Activated T-cell treated with anti-CD3 and anti-CD28 coated beads, Interleukin-2, amount 50 U/mL, for 4 hours (primary cell): ENCODE measurements at places on chromosomes 2 and 18.

GRCh38 chr2:217683106-217683870, 319.5 kb downstream of the TNS1 start:
- DNase-seq = no peak

DNA sequence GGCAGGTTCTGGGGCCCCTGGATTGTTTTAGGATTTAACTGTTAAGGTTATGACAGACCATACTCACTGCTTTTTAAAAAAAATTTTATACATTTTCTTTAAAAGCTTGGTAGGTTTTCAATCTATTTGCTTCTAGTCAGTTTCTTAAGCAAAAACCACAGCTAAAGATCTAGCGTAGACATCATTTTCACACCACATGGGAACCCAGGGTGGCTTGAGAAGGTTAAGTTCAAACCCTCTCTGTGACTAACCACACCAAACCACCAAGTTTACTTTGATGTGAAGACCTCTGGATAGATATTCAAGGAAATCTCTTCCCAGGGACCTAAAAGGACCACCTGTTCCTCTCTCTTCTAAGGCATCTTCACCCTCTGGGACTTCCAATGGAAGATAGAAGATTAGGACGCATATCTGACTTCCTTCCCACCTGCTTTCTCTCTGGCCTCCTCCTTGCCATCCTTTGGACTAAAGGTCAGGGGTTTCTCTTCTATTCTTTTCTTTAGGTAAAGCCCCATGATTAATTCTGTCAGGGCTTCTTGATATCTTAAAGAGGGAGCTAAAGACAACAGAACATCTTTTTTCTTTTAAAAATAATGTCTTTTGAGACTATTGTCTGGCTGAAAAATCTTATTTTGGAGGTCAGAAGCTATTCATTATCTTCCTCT, 32.3 kb downstream of the FOSL2 start:
- DNase-seq = no peak

GRCh38 chr2:211837706-211838105, 700.9 kb downstream of the ERBB4 start:
- no peak for DNase-seq

DNA sequence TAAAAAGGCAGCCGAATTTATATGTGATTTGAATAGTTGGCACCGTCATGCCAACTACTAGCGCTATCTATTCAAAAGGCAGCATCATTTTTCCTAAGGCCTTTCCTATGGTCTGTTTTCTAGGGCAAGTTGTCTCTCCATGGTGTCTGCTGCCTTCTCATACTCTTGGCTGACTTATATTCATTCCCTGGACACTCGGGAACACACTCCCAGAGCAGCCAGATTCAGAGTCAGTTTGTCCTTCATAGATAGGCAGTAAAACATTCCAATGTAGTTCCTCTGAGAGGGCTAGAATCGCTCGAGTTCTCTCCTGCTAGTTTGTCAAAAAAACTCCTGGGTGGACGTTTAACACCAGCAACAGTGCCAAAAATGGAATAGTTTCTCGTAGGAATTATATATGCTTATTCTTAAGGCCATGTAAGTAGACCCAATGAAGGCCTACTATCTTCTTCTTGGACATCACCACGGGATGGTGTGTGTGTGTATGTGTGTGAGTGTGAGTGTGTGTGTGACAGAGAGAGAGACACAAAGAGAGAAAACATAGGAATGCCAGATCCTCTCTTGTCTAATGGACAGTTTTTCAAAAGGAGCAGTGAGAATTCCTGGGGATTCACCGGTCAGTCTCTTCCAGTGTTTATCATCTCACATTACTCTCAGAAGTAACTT, 129.3 kb upstream of the CTAGE1 start:
- no peak for DNase-seq

GRCh38 chr2:120279708-120280107, 27.1 kb downstream of the RALB start:
- DNase-seq = no peak

DNA sequence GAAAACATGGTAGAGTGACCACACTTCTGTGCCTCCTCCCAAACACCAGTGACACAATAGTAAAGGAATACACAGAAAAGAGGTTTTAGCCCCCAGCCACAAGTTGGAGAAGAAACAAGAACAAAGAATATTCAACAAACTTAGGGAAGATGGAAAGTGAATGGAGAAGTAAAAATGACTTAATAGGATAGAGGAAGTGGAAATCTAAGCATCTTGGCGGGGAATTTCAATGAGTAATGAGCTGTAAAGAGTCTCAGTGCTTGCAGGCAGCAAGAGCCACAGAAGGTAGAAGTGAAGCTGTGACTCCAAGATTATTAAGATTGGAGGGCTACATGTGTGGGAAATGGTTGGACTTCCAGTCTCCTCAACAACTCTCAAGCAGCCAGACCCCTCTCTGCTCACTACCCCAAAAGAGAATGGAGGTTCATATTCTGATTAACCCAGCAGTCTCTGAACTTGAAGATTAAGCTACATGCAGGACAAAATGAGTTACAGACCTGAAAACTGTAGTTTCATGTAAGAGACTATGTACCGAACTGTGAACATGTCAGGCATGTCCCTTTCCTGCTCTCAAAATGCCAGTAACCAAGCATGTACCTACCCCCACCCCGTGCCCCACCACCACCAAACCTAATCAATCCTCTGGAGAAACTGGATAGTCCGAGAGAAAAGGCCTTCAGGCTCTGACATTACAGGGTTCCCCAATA, 16.9 kb upstream of the HNRNPLL start:
- no peak for DNase-seq

DNA sequence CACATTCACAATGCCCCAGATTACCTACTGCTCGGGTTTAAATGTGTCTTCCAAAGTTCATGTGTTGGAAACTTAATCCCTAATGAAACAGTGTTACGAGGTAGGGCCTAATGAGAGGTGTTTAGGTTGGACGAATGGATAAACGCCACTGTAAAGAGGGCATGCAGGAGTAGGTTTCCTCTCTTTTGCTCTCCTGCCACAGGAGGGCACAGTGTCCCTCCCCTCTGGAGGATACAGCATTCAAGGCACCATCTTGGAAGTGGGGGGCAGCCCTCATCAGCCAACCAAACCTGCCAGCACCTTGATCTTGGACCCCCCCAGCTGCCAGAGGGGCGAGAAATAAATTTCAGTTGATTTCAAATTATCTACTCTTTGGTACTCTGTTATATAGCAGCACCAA, 103.5 kb downstream of the TSHZ1 start:
- no peak for DNase-seq

DNA sequence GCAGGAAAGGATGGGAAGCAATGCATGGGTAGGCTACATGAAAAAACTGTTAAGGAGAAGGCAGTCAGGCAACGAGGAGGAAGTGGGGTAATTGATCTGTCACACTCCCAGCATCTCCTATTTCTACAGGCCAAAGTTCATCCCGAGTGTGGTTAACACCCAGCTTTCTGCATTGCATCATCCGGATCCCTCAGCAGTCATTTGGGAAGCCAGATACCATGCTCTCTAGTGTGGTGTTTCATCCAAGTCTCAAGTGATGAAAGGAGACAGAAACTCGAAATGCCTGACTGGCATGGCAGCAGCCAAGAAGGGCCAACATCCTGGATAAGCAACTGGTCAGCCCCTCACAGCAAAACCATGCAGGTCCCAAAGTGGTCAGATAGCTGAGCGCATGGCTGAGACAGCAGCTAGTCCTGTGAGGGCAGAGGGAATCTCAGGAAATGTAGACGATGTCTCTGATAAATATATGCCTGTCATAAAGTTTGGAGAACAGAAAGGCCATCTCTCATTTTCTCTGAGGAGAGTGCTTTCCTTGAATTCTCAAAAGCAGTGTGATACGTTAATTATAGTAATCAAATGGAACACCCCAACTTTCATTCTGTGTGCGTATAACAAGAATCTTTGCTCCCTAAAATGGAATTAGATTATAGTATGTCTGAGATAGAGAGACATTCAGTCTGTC, 24.8 kb upstream of the HNRNPA3 start:
- DNase-seq = no peak

GRCh38 chr2:153416071-153416470, 62.5 kb downstream of the RPRM start:
- no peak for DNase-seq

DNA sequence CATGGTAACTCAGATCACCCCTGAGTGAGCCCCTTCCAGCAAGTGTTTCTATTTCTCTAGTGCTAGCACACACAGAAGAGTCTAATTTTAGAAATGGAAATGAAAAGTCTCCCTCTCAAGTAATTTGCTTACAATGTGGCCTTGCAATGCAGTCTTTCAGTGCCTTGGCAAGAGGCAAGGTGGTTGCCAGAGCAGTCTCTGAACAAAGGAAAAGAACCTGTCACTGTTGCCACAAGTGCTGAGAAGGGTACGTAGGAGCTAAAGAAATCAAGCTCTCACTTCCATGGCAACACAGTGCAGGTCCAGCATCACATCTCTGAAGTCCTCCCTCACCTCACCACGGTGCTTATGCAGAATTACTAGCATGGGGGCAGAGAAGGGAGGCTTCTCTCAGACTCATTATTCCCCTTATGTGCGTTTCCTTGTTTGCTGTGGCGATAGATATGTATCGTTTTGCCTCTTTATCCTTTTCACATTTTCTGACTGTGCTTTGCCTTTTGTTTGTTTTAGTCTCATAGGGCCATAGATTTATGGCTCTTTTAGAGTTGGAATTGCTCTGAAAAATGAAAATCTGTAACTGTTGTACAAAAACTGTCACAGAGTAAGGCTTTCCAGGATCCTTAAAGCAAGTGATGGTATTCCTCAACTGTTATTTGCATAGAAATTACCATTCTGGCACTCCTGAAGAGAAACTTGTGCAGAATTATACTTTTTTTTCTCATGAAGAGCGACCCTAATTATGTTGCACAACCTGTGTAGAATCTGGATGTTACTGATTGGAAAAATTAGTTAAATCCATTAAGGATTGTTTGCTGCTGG, 164.8 kb downstream of the CCDC85A start:
- no peak for DNase-seq

GRCh38 chr2:40284797-40285196, 167.1 kb downstream of the SLC8A1 start:
- DNase-seq = no peak

DNA sequence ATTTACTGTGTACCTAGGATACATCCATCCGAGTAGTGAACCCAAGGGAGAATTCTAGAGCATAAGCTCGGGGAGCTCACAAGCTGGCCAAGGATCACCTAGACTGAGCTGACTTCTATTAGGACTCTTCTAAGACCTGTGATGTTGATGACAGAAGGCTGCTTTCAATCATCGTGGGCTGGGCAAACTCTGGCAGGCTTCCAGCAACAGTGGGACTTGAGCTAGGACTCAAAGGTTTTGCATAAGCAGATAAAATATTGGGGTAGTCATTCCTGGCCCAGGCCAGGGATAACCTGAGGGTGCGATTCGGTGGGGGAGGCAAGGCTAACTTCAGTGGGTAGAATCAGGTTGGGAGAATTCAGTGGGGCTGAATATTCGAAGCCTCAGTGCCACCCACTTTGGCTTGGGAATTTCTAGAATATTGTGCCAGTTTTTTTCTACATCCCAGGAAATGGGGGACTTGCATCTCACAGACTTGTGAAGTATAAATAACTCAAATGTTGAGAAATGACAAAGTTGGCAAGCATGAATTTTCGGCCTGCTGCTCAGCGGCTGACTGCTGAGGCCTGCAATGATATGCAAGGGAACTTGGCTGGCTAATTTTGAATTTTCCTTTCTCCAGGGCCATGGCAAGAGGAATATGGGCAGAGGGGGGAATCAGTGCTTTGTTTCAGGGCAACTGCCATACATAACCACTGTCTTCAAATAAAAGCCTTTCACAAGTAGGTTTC, 274.3 kb downstream of the PRKCE start:
- DNase-seq = no peak

DNA sequence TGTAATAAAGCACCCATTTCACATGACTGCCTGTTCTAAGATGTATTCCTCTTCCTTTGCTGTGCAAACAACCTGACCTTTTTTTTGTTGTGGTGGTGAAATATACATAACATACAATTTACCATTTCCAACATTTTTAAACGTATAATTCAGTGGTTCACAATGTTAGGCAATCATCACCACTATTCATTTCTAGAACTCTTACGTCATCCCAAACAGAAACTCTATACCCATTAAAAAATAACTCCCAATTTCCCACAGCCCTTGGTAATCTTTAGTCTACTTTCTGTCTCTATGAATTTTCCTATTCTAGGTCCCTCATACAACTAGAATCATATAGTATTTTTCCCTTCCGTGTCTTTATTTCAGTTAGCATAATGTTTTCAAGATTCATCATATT, 36.7 kb downstream of the RND3 start:
- DNase-seq = no peak

DNA sequence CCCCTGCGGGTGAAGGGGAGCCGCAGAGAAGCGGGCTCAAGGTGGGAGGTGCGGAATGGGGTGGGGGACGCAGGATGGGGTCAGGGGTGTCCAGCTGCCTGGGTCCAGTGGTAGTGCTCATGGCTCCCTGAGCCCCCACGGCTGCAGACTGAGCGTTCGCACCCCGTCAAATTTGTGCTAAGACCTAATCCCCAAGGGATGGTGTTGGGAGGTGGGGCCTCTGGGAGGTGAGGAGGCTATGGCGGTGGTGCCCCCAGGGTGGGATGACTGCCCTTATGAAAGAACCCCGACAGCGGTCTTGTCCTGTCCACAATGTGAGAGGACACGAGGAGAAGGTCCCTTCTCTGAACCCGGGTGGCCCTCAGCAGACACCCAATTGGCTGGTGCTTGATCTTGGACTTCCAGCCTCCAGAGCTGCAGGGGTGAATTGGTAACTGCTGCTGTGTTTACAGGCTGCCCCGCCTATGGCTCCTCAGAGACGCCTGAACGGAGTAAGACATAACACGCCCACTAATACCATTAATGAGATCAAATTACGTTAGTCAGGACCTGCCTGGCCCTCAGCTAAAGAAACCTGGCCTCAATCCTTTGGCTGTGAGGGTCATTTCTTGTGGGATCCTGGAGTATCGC, 42.6 kb downstream of the PXDN start:
- no peak for DNase-seq

GRCh38 chr2:10721396-10722251, at the start of gene ATP6V1C2:
Gene ATP6V1C2, plus strand, starts transcription at chr2:10721630. Its CDS starts 1,220 bp downstream, at chr2:10722850.
- no peak for DNase-seq

- DNase-seq = no peak
These were observed 33.6 kb downstream of the KIDINS220 start for GRCh38 chr2:8803658-8804379.
